Stimulated activated memory B cell treated with anti-CD40 and anti-IgM and Interleukin-4, amounts not matched to agents 10 μg/mL and 1 μg/mL and 100 μg/mL, for 72 hours (primary cell): ENCODE measurements at places on chromosomes 6 and 20.

- no peak for ATAC-seq
Observed at GRCh38 chr6:54981276-54981609, 134.7 kb downstream of the FAM83B start.

GRCh38 chr6:7719364-7719850 is 6.5 kb upstream of the BMP6 start:
- no peak for ATAC-seq

DNA sequence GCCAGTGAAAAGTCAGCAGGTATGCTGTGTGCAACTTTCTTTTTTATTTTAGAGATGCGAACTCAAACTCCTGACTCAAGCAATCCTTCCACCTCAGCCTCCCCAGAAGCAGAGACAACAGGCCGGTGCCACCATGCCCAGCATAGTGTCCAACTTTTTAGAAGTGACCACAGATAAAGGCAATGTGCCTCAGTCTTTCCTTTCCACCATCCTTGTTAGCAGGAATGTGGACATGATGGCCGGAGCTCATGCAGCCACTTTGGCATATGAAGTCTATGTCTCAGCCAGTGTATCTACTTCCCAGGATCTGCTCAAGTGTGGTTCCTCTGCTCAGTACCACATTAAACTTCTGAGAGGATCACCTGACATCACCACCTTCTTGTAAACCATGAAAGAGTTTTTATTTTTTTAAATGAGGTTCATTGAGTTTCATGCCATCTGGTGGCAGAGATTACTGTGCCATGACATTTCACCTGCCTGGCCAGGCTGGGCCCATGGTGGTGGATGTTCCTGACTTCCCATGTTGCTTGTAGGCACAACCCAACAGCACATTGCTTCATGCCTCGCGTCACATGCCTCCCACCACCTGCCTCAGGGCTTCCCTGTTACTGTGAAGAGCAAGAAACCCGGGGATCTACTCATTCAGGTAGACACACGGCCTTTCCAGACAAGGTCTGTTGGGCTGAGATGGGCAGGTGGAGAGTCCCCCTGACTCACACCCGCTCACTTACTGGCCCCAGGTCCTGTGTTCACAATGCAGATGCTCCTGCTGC is 216.5 kb downstream of the LY86 start:
- no peak for ATAC-seq

DNA sequence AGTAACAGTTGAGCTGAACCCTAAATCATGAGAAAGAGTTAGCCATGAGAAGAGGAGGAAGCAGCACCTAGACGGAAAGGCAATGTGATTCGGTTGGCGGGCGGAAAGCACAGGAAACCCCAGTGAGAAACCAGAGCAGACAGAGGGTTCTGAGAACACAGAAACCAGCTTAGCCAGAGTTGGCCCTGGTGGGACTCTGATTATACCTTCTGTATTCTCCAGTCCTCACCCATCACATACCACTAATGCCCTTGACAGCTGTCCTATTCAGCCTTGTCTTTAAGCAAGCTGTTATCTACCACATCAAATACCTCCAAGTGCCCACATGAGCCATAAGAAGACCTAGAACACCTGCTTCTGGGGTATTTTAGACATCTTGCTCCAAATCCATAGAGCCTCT is 58.9 kb upstream of the LRRC1 start:
- ATAC-seq: no peak

DNA sequence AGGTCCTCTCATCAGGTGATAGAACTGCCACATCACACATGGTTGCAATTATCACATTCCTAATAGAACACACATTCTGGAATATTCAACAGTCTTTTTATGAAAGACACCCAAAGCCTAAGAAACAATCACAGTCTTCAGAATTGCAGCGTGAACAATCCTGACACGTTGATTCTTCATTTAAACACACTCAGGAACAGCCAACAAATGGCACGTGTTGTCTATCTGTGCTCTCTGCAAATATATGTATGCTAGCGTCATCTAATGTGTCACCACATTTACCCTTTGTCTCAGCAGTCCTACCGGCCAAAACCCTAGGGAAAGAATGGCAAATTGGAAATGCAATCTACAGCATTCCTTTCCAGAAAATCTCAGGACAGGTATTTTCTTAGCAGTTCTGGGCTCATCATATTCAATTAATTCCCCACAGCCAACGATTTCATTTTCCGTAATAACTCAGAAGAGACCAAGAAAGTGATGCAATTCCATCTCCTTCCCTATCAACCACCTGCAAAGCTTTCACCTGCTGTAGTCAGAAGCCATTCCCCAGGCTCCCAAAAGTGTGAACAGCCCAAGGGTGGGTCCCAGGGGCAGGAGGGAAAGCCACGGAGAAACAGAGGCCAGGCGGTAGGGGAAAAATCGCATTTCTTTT is 280.3 kb upstream of the JARID2 start:
- no peak for ATAC-seq

DNA sequence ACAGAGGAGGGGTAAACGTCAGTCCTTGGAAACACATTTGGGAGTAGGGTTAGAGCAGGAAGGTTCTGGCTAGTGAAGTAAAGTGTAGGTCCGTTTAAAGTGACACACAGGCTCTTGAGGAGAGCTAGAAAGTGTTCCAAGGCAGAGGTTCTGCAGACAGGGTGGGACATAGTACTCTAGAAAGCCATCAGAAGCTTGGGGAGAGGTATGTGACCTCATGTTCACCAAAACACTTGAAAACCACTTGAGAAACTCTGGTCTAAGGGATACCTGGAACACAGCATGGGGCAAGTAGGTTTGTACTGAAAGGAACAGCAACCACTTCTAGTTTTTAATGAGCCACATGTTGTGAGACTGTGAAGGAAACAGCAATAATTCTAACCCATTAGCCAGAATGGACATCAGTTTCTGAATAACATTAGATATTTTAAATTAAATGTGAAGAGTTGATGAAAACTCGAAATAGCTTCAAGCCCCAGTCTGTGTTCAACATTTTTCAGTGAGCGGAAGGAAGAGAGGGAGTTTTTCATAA is 49.0 kb downstream of the SOBP start:
- ATAC-seq: no peak

DNA sequence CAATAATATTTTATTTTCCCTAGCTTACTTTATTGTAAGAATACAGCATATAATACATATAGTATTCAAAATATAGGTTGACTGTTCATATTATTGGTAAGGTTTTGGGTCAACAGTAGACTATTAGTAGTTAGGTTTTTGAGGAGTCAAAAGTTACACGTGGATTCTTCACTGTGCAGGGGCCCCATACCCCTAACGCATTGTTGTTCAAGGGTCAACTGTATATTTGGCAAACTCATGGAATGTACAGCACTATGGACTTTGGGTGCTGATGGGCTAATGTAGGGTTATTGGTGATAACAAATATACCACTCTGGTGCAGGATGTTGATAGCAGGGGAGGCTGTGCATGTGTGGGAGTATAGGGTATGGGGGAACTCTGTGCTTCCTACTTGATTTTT is 397.2 kb downstream of the BCKDHB start:
- ATAC-seq: peak; percentile 39

DNA sequence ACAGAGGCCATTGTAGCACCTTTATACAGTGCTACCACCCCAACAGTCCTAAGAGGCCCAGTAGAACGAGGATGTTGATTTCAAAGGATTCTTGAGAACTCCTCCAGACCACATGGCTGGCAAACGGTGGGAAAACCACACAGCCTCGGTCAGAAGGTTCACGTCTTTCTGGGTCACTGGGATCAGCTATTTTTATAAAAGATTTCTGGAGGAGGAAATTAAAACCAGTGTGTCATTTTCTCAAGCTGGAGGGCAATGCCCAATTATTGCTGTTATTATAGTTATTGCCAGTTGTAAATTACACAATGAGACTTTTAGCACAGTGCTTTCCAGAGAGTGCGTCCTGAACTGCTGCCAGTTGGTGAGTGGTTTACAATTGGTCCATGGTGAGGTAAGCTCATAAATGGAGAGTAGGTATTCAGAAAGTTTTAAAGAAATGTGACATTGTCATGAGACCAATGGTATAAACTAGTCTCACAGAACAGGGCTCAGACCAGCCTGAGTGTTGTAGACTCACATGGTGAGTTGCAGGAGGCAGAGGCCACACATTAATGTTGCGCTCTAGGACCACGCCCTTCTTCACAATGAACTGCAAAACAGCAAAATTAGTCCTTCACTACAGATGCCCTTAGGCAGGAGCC is 8.4 kb upstream of the PPP1R14C start:
- no peak for ATAC-seq

- no peak for ATAC-seq
Observed at GRCh38 chr20:51732096-51732791, 35.9 kb downstream of the ATP9A start.

GRCh38 chr6:158344534-158344933 is 32.3 kb downstream of the TULP4 start:
- ATAC-seq: no peak
